ENCODE measurements at places on chromosomes 1 and 21.
A peak's percentile ranks its signal among the peaks of the same experiment; 100 is the strongest.

GRCh38 chr21:44854664-44855446 lies 18.6 kb downstream of the PTTG1IP start:
- DNase-seq: no peak

- no peak for DNase-seq
Observed at GRCh38 chr1:63366908-63367214, 566 bp upstream of the ALG6 start.

DNA sequence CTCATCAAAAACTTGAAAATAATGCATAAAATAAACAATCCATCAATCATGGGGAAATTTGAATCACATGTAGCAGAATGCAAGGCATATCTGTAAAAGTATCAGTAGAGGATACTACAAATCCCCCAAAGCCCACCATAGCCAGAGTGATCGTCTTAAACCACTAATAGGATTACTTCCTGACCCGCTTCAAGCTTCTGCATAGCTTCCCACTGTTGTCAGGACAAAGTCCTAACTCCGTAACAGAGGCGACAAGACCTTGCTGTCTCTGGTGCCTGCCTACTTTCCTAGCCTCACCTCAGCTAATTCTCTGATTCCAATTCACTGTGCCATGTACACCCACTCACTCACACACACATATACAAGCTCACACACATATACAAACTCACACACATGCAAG lies 161.2 kb upstream of the NFIA start:
- no peak for DNase-seq

- peak; percentile 81 for DNase-seq
Observed at GRCh38 chr1:211830328-211831142, at the start of gene LPGAT1. TSS of gene LPGAT1 (minus strand) at chr1:211830763. CDS start at chr1:211829296, 1,467 bp downstream.

- DNase-seq: peak; percentile 25
Observed at GRCh38 chr1:15231714-15232201, 15.3 kb upstream of the FHAD1 start.

DNA sequence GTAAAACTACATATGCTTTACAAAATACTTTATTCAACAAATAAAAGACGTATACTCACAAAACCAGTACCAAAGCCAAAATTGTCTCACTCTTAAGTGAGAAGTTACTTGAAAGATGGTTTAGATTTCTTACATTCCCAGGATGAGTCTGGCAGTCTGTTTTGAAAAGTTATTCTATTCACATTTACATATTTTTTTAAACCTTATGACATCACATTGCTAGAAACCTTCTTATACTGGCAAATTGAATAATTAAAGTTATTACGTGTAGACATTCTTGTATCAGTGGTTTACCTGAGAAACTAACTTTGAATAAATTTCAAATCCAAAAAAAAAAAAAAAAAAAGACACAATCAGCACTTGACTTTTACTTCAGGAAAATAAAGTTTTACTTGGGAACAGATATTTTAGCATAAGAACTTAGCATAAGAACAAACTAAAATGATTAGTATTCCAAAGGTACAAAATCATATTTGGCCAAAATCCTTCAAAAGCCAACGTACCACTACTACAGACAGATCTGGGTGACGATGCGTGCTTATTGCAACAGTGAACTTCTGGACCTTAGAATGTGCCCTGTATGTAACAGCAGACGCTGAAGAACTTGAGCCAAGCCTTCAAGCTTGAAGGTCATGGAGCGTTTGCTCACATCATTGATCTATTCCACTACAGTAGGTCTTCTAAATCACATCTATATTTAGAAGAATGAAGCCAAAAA lies 2.5 kb downstream of the CDC42BPA start:
- DNase-seq: peak; percentile 72

GRCh38 chr1:153404768-153405167 lies 11.6 kb upstream of the S100A7A start:
- DNase-seq: peak; percentile 57

DNA sequence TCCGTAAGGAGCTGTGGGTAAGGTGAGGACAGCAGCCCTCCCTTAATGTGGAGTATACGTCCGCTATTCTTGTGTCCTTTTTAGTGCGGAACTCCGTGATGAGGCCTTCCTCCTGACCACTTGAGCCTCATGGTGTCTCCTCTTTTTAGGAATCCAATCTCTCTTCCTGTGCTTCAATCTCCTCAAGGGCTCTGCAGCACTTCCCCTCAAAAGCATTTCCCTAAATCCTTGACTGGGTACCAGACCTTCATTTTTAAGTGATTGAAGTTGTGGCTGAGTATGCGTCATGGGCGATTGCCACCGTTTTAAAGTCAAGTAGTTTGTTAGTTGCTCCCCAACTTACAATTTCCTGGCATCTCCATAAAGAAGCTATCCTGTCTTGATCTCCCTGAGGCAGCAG lies 62.8 kb downstream of the SAMSN1 start:
- no peak for DNase-seq

DNA sequence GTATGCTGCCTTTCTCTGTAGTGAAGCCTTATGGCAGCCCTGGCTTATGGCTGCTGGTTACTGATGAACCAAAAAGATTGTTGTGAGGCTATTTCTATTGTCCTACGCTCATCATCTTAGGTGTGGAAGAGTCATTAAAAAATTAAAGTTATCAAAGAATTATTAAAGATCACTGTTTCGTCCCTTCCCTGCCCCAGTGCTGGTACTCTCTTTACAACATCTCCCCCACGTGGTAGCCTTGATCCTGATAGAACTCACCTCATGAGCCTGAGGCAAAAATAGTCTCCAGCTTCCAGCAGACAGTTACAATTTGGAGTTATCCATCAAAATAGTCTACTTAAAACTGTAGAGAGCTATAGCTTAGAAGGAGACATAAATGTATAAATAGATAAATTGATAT lies 201.5 kb downstream of the S1PR1 start:
- DNase-seq: no peak

- DNase-seq: no peak
Observed at GRCh38 chr1:178092878-178093493, 918 bp upstream of the RASAL2 start.

DNA sequence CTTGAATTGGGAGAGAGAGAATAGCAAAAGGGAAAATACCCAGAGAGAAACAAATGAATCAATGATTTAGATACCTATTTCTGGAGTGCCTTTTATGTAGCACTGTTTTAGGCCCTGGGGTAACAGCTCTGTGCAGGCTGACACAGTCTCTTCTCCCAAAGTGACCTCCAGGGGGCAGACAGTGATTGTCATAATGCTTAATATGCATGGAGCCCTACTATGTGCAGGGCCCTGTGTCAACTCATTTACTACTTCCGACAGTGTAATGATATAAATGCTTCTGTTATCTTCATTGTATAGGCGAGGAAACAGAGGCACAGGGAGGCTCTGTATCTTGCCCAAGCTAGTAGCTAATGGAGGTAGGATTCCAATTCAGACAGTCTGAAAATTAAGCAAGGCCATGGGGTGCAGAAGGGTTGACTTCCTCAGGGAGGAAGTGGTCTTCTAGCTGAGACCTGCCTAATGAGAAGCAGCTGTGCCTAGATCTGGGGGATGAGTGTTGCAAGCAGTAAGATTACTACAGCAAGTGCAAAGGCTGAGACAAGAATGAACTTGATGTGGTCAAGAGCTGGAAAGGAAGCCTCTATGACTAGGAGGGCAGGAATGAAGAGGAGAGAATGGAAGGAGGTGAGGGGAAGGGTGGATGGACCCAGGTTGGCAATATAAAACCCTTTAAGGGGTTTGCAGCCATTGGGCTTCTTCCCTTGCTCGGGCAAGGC lies 16.2 kb upstream of the SERINC2 start:
- DNase-seq: peak; percentile 95

- peak; percentile 67 for DNase-seq
Observed at GRCh38 chr1:109399326-109399957, 1.7 kb upstream of the SORT1 start.

GRCh38 chr1:206583707-206584648 lies 28.3 kb downstream of the EIF2D start:
- DNase-seq: peak; percentile 82

DNA sequence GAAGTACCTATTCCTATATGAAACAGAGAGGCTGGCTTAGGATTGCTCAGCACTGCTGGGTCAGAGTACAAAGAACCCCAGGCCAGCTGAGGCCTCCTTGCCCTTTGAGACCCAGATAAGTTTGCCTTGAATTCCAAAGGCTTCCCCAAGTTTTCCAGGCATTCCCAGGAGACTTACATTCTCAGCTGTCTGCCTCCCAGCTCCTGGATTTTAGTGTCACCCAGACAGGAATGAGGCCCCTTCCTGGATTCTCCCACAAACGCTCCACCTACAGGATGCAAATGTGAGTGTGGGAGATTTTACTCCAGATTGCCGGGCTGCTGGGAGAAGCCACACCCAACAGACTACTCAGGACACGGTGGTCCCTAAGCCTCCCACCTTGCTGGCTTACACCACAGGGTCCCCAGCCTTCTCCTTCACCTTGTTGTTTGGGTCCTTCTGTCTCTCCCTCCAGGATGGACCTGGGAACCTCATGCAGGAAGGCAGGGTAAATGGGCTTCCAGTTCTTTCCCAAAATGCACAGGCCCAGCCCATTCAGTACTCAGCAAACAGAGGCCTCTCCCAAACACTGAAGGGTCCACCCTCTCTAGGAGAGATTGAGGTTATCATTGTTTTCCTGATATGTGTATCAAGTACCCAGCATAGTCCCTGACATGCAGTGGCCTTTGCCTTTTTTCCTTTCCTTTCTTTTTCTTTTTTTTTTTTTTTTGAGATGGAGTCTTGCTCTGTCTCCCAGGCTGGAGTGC lies 10.6 kb downstream of the RHBG start:
- DNase-seq: no peak

- DNase-seq: no peak
Observed at GRCh38 chr1:25109531-25109951, 122.8 kb downstream of the SYF2 start.

DNA sequence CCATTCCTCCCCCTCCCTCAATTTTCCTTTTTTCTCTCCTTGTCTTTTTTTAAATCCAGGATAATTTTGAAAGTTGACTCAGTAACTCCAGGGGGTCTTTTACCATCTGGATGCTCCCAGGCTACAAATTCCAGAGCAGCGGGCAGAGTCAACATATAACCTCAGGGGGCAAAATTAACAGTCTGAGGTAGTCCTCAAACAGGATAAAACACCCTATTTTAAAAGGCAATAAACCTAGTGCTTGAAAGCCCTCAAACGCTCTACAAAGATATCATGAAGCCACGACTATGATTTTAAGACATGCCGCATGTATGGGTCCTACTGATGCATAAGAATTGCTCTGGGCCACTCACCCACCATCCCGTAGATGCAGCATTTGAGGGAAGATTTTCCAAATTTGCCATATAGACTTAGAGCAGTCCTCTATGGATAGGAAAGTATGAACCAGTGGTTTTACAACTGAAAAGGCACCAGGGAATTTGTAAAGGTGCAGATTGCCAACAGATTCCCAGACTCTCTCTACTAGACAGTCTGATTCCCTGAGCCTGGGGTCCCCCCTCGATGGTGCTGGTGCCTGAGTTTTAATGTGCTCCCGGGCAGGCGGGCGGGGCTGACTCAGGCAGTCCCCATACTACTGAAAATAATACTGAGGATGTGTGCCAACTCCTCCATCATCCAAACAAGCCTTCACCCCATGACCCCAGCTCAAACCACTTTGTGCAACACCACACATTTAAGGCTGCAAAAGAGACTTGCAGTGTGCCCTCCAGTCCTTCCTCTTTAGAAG lies 37.2 kb downstream of the PTPN14 start:
- DNase-seq: peak; percentile 39

Measured in NB4 (cell line).